ENCODE measurements at places on chromosomes 6 and 20.

GRCh38 chr6:73666393-73666792 lies 12.6 kb upstream of the SLC17A5 start:
- no peak for DNase-seq

GRCh38 chr6:150722614-150723344 lies 123.1 kb downstream of the PLEKHG1 start:
- DNase-seq = no peak

DNA sequence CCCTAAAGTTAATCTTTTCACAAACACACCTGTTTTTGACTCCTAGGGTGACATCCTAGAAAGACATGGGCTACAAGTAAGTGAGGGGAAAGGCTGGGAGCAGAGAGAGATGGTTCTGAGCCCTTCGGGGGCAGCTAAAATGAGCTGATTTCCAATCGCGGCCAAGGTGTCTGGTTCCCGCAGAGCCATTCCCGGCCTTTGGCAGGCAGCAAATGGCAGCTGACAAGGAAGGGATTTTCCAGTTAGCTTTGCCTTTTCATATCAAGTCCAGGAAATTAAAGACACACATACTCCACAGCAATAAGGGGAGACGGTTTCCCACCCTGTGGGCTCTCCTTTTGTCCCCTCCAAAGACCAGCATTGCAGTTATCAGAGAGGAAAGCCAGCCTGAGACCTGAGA lies 228.5 kb downstream of the ZMYND8 start:
- DNase-seq = no peak

DNA sequence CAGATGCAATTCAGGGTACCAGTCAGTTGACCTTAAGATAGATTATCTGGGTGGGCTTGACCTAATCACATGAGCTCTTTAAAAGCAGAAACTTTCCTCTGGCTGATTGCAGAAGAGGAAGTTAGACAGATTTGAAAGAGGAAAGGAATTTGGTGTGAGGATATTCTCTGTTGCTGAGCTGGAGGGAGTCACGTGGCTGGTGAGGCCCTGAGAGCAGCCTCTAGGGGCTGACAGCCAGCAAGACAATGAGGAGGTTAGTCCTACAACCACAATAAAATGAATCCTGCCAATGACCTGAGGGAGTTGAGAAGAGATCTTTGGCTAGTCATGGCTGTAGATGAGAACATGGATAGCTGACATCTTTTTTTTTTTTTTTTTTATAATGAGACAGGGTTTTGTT lies 87.0 kb upstream of the B3GAT2 start:
- no peak for DNase-seq

DNA sequence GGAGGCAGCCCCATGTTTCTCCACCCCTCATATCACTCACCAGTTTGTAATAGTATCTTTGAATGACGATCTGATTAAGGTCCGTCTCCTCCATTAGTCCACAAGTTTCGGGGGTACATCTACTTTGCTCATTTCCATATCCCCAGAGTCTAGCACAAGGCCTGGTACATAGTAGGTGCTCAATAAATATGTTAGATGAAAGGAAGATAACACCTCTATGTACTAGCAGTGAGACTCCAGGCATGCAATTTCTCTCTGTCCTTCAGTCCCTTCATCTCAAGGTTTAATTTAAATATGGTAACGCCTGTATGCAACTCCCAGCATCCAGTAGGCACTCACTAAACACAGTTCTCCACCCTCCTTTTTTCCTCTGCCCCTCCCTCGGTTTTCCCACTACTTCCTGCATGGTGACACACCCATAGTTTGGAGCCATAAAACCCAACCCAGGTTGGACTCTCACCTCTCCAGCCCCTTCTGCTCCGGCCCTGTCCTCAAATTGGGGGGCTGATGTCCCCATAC lies 461 bp upstream of the HNF4A start:
- no peak for DNase-seq

DNA sequence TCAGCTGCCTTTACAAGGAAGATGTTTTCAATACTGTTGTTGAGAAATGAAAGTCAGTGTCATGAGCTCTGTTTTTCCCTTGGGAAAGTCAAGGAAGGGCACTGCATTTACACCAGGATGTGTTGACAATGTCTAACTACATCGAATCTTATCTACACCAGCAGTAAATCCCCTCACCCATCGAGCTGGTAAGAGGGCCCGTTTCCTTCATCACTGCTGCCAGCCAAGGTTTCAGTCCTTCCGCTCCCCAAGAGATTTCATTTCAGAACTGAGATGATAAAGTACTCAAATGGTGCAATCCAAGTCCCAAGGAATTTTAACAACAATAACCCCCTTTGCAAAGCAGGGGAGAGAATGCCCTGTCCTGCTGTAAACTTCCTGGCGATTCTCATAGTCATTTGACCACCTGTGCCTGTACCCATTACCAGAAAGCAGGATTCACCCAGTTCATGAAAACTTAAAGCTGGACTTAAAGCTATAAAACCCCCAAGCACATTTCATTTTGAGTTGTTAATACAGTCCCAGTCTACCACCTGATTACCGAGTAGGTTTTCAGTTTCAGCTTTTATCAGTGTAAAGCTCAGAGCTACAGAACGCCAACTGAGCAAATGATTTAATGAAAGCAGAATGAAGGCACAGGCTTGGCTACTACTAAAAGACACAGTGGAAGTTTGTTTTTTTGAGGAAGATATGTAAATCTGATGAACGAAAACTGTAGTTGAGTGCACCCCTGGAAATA lies 122.5 kb upstream of the TAB2 start:
- no peak for DNase-seq

- no peak for DNase-seq
These were observed 92.5 kb downstream of the LRRC1 start for GRCh38 chr6:53887316-53887715.

GRCh38 chr20:37299718-37300528 lies 10.5 kb downstream of the MANBAL start:
- DNase-seq = no peak

DNA sequence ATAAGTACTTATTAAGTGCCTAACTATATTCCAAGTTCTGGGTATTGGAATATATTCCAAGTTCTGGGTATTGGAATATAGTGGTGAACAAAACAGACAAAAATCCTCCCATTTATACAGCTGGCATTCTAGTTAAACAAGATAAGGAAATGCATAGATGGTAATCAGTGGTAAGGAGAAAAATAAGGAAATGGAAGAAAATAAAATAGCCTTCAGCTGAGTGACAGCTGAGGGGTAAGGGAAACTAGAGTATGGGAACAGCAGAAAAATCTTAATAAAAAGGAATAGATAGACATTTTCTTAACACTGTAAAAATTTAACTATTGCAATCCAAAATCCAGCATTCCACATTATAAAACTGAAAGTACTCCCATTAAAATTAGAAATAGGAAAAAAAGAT lies 17.2 kb upstream of the WFDC10A start:
- no peak for DNase-seq

DNA sequence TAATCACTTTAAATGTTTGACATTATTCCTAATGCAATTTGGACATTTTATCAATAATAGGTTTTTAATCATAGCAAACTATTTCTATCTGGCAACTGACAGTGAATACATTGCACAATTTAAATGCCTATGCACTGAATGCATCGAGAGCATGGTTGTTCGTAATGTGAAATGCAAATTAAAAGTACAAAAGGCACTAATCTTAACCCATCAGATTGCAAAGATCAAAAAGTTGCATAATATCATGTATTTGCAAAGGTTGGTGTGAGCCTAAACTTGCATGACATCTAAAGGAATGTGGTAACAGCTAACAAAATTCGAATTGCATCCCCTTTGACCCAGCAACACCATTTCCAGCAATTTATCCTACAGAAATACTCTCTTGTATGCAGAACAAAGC lies 469.9 kb upstream of the IRAK1BP1 start:
- no peak for DNase-seq

- no peak for DNase-seq
These were observed 302.2 kb downstream of the LMBRD1 start for GRCh38 chr6:69494595-69494994.

DNA sequence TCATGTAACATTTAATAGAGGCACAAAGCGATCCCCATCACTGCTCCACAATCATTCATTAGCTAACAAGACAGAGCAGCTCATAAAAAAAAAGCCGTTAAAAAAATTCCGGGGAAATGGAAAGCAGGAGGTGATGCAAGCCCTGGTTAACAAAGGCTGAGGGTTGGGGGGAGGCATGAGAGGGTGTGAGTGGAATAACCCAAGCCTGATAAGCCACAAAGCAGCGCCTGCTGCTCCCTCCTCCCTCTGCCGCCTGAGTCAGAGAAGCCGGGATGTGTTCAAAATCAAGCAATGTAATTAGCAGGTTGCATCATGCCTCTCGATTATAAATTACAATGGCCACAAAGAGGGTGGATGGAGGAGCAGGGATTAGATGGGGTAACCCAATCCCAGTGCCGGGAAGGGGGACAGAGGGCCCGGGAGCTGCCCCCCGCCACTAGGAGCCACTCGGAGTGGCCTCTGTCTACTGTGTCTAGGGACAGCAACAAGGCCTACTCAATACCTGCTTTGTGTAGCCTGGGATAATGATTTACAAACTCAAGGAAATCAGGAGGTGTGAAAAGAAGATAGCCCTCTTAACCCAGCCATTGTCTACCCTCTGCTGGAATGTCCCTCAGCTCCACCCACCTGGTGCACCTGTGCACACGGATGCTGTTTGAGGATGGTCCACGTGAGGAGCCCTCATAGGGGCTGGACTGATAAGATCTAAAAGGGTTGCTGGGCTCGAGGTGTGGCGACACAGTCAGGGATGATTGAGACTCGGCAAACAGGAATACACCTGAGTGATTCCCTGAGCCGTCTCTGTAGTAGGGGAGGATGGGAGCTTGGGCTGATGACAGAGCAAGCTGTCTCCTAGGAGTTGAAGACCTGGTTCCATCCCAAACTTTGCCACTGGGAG lies 156.9 kb downstream of the VEGFA start:
- DNase-seq = no peak

GRCh38 chr6:63816982-63817436 lies 181.4 kb downstream of the PHF3 start:
- no peak for DNase-seq

- DNase-seq = no peak
These were observed 48.4 kb downstream of the PANK2 start for GRCh38 chr20:3937618-3938017.

- no peak for DNase-seq
These were observed 801 bp upstream of the KIFC1 start for GRCh38 chr6:33390767-33391277.

GRCh38 chr20:52411611-52412010 lies 220.0 kb upstream of the ZFP64 start:
- no peak for DNase-seq

DNA sequence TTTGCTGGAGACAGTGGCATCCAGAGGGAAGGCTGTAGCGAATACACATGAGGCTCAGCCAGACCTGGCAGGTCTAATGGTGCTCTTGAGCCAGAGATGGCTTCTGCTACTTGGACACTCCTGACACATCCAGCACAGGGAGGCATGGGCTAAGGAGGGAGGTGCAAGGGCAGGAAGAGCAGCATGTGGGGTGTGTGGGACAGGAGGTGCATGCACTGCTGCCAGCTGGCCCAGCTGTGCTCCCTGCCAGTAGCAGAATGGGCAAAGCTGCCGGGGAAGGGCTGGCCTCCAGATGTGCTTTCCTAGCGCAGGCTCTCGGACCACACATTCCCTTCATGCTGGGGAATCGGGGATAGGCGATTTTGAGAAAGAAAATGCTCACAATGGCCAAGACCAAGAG lies 309.2 kb downstream of the CDC5L start:
- no peak for DNase-seq

DNA sequence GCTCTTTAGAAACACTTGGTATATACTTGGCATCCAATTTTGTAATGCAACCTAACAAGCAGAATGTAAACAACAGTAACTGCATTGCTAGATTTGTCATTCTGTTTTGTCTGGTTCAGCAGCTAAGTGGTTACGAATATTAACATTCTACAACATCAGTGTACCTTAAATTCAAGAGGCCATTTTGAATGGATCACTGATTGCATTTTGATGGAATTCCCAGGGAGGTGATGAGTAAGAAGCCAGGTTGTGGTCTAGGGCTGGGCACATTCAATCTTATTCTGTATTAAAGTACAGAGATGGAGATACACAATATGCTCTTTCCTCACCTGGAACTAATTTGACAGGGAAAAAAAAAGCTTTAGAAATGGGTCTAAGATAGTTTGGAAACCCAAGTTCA lies 483.5 kb downstream of the PRKN start:
- DNase-seq = no peak

GRCh38 chr6:85864453-85865401 lies 222.0 kb upstream of the SYNCRIP start:
- DNase-seq = no peak
